ENCODE measurements at places on chromosomes 13 and 19. TPM values are rescaled to one million over a fixed set of nuclear protein-coding genes. Genes with fewer than 3 reads are reported as not detected.

Gene MYO1F
- polyA plus RNA-seq = 3.0 TPM

Gene LILRB4
- polyA plus RNA-seq = 0.95 TPM

Gene TMEM190
- 1.3 TPM for polyA plus RNA-seq

Gene PRR22
- 4.7 TPM for polyA plus RNA-seq

Gene DACT3
- 6.4 TPM for polyA plus RNA-seq

Gene NCAN
- 0.05 TPM for polyA plus RNA-seq

Gene IGFLR1
- 9.8 TPM for polyA plus RNA-seq

Gene C2CD4C
- 0.31 TPM for polyA plus RNA-seq

Gene ZNF470
- 1.4 TPM for polyA plus RNA-seq

Gene SHISA7
- polyA plus RNA-seq = not detected

All from stomach (tissue), 19 donors.